Germinal center (tissue), 1 donor: ENCODE measurements at places on chromosomes 11 and 22.

DNA sequence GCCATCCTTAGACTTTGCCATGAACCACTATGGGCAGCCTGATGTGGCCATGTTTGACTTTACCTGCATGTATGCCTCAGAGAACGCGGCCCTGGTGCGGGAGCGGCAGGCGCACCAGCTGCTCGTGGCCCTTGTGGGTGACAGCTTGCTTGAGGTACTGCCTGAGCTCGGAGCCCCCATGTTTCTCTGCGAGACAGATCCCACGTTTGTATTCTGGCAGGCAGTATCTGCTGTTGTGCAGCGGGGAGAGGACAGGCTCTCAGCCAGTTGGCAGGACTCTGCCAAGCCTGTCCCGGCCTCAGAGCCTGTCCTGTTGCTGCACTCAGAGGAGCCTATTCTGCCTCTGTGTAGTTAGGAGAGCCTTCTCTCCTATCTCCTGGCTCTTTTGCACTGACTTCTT, 109.9 kb downstream of the MICAL2 start:
- DNase-seq = no peak

- no peak for DNase-seq
Observed at GRCh38 chr11:9550191-9550628, 23.3 kb upstream of the WEE1 start.

DNA sequence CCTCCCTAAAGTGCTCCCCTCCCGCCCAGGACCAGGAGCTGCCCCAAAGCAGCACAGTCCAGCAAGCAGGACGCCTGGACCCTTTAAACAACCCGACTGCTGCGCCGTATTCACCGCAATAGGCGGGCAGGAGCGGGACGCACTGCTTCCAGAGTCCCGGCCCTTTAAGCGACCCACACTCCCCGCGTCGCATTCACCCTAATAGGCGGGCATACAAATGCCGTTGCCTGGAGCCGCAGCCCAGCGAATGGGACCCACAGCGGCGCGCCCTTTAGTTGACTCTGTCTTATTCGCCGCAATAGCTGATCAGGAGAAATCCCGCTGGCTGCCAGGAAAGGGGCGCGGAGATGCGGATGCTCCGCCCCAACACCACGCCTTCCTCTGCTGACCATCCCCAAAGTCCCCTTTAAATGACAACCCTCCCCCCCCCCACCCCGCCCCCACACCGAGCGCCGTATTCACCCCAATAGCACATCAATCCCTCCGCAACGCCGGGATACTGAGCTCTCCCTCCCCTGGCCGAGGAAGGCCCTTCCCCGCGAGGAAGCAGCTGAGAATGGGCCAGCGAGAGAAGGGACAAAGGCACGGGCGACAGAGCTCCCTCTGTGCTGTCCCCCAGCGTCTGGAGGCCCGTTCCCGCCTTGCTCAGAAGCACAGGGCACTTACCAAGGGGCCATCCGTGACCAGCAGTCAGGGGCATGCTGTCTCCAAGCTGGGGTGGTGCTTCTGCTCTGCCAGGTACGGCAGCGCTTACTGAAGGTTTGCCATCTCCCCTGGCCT, 4.7 kb downstream of the OSBPL5 start:
- no peak for DNase-seq

DNA sequence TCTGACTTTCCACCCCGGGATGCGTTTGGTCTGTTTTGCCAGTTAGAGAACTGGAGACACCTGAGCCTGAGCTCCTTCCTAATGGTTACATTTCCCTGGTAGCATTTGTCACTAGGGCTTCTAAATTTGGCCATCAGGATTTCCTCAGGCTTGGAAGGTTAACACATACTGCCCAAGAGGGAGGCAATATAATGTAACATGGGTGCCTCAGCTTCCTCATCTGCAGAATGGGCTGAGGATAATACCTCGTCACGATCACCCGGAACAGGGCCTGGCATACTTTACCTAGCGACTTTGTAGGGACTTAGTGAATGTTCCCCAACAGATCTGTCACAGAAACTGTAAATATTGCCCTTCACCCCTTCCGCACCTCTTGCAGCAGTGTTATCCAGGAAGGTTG, 11.3 kb downstream of the IL17RA start:
- no peak for DNase-seq

DNA sequence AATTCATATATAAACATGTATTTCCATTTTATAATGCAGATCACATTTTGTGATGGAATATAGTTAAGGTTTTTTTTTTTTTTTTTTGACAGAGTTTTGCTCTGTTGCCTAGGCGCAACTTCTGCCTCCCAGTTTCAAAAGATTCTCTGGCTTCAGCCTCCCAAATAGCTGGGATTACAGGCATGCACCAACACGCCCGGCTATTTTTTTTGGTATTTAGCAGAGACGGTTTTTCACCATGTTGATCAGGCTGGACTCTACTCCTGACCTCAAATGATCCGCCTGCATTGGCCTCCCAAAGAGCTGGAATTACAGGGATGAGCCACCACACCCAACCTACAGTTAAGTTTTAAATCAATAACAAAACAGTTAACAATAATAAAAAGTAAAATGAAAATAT, 18.8 kb downstream of the XKR3 start:
- DNase-seq = no peak

- DNase-seq = no peak
Observed at GRCh38 chr11:66546368-66546965, at the start of gene ACTN3. Gene ACTN3 (plus strand): TSS chr11:66546903. CDS start chr11:66546938, 35 bp downstream.
